ENCODE measurements at places on chromosomes 4 and X. TPM values are rescaled to one million over a fixed set of nuclear protein-coding genes. Genes with fewer than 3 reads are reported as not detected.

The HSD17B13 gene
- total RNA-seq = 0.95 TPM

The RAB41 gene
- not detected for total RNA-seq

The KLHL4 gene
- not detected for total RNA-seq

The DCAF4L1 gene
- 0.32 TPM for total RNA-seq

The KLB gene
- 0.07 TPM for total RNA-seq

The GTPBP6 gene
- total RNA-seq = 49.8 TPM

The AMBN gene
- not detected for total RNA-seq

The VEGFD gene
- total RNA-seq = not detected

The SASH3 gene
- total RNA-seq = 392 TPM

The MAGIX gene
- total RNA-seq = 1.7 TPM

The GLRA3 gene
- total RNA-seq = not detected

The DUSP21 gene
- total RNA-seq = not detected

The STPG2 gene
- not detected for total RNA-seq

The MCF2 gene
- total RNA-seq = 3.1 TPM

The MAGEA1 gene
- total RNA-seq = not detected

The ADH1C gene
- total RNA-seq = not detected

The MAGEB3 gene
- total RNA-seq = not detected

The RIBC1 gene
- 2.1 TPM for total RNA-seq

All from natural killer cell (primary cell).